ENCODE measurements at places on chromosomes 12 and 14.

DNA sequence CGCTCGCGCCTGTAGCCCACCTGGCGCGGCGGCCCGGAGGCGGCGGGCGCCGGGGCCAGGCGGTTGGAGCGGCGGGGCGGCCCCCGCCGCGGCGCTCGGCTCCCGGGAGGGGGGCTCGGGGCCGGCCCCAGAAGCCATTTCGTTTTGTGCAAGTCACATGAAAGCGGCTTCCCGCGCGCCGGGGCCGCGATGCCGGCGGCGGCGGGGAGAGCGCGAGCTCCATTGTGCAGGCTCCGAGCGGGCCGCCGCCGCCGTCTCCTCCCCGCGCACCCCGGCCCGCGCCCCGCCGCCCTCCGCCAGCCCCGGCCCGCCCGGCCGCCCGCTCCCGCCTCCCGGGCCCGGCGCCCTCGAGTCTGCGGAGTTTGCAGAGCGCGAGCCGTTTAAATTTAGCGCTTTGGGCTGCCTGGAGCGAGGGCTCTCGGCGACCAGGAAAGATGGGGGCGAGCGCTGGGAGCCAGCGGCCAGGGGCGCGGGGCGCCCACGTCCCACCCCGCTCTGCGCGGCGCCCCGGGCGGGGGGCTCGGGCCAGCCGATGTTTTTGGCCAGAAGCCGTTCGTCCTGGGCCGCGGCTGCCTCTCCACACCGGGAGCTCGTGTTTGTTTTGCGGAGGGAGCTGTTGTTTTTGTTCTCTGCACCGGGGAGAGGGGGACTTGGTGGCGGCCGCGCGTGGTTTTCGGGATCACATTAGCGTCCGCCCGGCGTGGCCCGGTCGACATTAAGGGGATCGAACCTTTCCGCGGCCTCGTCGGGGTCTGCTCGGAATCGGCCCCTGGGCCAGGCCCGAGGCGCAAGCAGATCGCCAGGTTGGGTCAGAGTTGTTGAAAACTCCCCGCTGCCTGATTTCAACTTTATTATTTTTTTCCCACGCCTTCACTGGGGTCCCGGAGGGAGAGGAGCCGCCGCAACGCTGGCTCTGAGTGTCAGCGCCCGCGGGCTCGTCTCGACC lies 982 bp downstream of the BCL7A start:
- no peak for DNase-seq

- no peak for DNase-seq
These were observed 2.7 kb upstream of the GALC start for GRCh38 chr14:87995500-87996290.

DNA sequence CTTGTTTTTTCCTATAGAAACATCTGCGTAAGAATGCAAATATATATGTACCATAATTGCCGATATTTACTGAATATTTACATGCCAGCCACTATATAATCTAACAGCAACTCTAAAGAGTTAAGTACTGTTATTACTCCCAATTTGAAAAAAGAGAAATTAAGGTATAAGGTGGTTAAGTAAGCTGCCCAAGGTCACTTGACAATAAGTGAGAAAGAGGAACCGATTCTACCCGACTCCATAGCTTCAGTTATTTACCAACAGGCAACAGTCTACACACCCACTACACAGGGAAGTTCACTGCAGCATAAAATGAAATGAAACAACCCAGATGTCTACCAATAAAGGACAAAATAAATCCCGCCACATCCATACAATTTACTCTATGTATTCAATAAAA lies 1.1 kb downstream of the MIS18BP1 start:
- no peak for DNase-seq

DNA sequence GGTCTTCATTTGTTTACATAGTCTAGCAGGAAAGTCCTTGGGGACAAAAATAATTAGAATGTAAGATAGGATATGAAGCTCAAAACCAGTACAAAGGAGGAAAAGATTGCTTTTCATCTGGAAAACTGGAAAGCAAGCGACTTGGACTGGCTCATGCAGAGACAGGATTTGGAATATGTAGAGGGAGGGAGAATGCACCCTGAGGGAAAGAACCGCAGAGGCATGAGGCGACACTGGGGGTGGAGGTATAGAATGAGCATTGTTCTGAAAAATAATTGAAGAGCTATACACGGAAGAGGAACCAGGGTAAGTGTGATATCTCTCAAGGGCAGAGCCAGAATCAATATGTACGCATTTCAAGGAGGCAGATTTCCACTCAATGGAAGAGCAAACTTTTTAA lies 85.5 kb downstream of the PLEKHG3 start:
- no peak for DNase-seq

- no peak for DNase-seq
These were observed 23.0 kb upstream of the BATF start for GRCh38 chr14:75499084-75499875.

GRCh38 chr12:95277139-95277538 lies 59.5 kb downstream of the VEZT start:
- peak; percentile 83 for DNase-seq

DNA sequence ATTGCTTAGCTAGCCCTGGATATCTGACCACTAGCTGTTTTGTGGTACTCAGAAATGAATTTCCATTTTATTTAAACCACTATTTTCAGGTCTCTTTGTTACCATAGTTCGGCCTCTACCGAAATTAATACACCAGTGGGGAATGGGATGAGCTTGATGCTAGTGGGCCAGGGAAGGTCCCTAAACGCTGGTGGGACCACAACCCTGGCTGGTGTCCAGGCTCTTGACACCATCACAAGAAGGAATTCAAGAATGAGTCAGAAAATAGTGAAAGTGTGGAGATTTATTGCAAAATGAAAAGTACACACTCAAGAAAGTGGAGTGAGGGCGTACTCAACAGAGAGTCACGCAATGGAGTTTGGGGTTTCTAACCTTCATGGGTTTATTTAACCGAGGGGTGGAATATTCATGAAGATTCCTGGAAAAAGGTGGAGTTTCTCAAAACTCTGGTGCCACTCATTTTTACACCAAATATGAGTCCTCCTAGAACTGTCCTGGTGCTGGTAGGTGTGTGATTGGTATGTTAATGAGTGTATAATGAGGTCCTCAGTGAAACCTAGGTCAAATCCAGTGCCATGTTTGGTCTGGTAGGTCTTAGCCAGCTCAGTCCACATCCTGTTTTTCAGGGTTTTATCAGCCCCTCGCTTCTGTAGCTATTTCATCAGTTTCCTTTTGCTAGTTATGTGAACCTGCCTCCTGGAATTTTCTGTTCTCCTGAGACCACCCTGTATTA lies 38.9 kb upstream of the LRP6 start:
- no peak for DNase-seq

GRCh38 chr12:48822711-48823110 lies 4.4 kb downstream of the CACNB3 start:
- DNase-seq: no peak

GRCh38 chr12:86838711-86839110 lies 582.5 kb upstream of the MGAT4C start:
- no peak for DNase-seq

DNA sequence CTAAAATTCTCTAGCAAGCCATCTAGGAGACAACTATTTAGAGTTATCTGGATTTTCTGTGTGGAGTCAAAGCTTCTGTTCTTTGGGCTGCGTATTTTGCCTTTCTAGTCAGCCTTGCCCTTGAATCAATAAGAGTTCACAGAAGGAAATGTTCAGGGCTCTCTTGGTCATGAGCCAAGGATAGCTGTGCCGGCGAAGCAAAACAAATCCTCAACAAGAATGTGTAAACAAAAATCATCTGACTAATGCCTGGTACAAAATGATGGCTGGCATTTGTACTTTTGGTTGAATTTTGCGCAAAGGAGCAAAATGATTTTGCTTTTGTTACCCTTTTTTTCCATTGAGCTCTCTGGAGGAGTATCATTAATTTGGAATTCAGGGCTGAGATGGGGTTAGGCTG lies 171.1 kb downstream of the DACT1 start:
- no peak for DNase-seq

DNA sequence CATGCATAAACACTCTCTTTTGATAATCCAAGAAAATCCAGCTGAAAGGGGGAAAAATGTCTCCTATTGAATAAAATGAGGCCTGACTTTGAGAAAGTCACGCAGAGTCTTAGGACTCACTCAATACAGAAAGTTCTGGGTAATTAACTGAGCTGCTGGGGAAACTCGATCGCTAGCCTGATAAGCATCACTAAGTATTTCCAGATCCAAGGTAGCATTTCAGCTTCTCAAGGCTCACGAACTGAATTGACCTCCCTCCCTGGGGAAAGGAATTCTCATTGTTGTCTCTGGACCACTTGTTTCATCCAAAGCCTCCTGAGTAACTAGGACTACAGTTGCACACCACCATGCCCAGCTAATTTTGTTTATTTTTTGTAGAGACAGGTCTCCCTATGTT lies 13.8 kb upstream of the ANAPC5 start:
- no peak for DNase-seq

DNA sequence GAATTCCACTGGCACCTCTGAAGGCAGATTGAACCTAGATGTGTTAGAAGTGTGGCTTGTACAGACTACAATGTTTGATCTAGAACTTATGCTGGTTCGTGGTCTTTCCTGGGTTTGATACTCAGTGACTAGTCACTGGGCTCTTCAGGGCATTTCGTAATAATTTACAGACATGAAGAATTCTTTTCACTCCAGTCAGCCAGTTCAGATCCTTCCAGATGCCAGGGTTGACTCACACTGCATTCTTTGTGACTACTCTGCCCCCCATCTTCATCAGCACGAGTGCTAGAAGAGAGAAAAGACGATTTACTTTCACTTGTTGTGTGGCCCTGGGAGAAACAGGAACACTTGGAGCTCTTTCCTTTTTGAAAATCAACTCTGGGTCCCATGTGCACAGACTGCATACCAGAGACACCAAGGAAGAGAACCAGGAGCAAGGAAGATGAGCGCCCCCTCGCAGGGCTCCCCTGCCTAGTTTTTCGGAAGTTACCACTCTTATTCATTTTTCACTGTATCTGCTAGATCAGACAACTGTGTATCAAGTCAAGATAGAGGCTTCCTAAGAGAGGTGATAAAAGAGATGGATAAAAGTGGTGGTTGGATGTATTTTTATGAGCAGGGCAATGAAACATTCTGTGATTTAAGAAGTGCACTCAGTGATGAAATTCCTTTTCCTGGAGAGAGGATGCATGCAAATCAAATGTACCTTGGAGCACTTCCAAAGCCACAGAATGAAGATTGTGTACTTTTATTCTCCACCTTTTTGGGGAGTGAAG lies 33.5 kb upstream of the EVL start:
- peak; percentile 97 for DNase-seq

- no peak for DNase-seq
These were observed 419.9 kb upstream of the ATP2B1 start for GRCh38 chr12:90128526-90128925.

GRCh38 chr12:27705263-27705662 lies 5.4 kb upstream of the MRPS35 start:
- DNase-seq: no peak

DNA sequence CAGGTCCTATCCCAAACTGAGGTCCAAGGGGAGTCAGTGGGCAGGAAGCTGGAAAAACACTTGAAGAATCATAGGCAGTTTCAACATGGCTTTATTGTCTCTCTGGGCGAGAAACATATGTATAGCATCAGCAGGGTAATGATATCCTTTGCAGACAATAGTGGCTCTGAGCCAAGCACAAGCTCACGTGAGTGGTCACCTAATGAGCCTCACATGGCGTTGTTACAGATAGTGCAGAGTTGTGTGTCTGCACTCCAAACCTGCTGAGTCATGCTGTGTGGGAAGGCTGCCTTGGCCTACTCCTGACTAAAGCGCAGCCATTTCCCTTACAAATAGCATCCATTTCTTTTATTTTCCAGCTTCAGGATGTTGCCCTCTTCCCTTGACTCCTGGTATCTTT lies 105.2 kb upstream of the SYT1 start:
- peak; percentile 41 for DNase-seq

DNA sequence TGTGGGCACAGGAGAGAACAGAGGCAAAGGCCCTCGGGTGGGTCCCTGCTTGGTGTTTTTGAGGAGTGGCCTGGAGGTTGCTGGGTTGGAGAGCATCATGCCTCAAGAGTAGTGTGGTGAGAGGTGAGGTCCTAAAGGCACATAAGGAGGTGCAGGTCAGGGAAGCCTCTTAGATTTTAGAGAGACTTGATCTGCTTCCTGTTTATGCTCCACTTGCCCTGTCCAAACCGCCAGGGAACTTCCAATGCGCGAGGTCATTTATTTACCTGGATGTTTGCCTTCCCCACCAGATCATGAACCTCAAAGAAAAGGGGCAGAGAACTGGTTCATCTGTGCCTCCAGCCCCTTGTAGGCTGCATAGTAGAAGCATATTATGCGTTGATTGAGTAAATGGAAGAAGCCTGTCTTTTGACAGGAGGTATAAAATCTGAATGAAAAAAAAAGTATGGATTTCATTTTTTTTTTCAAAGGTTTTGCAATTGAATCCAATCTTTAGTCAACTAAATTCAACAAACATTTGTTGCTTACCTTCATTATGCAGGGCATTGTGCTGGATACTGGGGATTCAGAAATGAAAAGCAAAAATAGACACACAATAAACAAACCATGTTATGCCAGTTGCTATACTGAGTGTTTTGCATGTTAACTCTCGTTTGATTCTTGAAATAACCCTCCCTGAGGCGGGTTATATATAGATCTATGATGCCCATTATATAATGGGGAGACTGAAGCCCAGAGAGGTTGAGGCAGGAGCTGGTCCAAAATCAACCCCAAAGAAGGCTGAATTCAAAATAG lies 485.2 kb downstream of the VRK1 start:
- no peak for DNase-seq

- DNase-seq: no peak
These were observed 13.2 kb downstream of the CLEC4E start for GRCh38 chr12:8527250-8528130.

GRCh38 chr12:1926251-1926657 lies 7.8 kb upstream of the CACNA2D4 start:
- no peak for DNase-seq

- DNase-seq: no peak
These were observed 49.1 kb upstream of the CAND1 start for GRCh38 chr12:67220065-67220464.

- no peak for DNase-seq
These were observed 66.5 kb downstream of the ANO6 start for GRCh38 chr12:45282411-45282810.

GRCh38 chr14:105891631-105892452 lies 365.5 kb downstream of the TMEM121 start:
- no peak for DNase-seq

DNA sequence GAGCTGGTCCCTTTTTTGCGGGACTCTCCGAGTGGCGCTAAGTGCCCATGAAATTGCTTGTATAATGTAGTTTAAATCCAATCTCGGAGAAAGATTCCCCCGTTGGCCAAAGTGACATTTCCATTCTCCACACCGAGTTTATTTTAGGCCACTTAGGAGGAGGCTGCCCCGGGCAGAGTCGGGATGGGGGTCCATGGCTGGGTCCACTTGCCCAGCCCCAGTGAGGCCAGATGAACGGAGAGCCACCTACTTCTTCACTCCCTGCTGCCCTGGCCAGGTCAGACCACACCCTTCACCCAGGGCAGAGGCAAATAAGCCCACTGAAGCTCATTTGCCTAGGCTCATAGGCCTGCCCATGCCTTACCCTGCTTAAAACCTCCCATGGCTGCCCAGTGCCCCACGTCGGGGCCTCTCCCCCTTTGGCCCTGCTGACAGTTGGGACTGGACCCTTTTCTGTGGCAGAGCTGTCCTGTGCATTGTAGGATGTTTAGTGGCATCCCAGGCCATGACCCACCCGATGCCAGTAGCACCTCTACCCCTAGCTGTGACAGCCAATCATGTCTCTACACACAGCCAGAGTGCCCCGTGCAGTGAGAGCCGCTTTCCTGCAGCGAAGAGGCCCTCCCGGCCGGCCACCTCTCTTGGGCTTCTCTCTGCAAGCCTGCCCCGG lies 51.3 kb downstream of the FAM222A start:
- no peak for DNase-seq

- no peak for DNase-seq
These were observed 50.0 kb upstream of the EVL start for GRCh38 chr14:100015251-100015655.

All from fibroblast of skin of left biceps (primary cell).